SJSA1 (cell line): ENCODE measurements at places on chromosomes 3 and 15. TPM values are rescaled to one million over a fixed set of nuclear protein-coding genes. Genes with fewer than 3 reads are reported as not detected.

DNA sequence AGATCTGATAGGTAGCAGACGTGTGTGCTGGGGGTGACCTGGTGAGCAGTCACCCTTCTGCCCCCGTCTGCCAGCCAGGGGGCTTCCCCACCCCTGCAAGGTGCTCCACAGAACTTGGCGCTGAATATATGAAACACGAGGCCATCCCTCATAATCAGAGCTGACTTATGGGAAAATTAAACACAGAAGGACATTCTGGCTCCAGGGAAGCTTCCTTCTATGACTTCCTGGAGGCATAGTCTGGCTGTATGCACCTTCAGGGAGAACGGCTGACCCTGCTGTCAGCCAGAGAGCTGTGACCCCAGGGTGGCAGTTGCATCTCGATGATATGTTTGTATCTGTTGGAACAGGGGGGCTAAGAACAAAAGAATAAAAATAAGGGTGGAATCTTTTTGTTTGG, 26.6 kb upstream of the MRPS22 start:
- no peak for DNase-seq

GRCh38 chr3:37668431-37668817, 193.3 kb upstream of the CTDSPL start:
- DNase-seq, result no peak

The PLOD2 gene
- 109 and 129 TPM in 2 replicates for total RNA-seq

The RGMA gene
- 3.6 and 4.0 TPM in 2 replicates for total RNA-seq

The PPIB gene
- 504 and 670 TPM in 2 replicates for total RNA-seq

- no peak for DNase-seq
These were observed 434.2 kb downstream of the ZIC1 start for GRCh38 chr3:147843331-147843730.

DNA sequence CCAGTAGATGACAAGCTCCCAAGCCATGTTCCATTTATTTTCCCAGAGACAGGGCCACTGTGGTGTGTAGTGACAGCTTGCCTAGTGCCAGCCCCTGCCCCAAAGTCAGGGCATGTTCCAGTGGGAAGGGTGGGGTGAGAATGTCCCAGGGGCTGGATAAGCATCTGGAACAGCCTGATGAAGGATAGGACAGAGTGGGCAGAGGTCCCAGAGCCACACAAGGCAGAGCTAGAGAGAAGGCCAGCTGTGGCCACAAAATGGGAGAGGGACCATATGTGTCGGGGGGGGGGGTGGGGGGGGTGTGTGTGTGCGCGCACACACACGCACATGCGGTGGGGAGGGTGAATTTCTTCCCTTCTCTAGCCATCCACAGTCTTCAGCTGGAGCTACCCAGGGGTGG, 27.0 kb upstream of the TSPAN3 start:
- no peak for DNase-seq

The ROBO2 gene
- total RNA-seq, result not detected in 2 replicates

The SKOR1 gene
- not detected in 2 replicates for total RNA-seq

The VGLL3 gene
- total RNA-seq, result 11.3 and 17.1 TPM in 2 replicates

- no peak for DNase-seq
These were observed 146.6 kb downstream of the SERPINI1 start for GRCh38 chr3:167882057-167882667.

- peak; percentile 55 for DNase-seq
These were observed 108.0 kb downstream of the SENP2 start for GRCh38 chr3:185693985-185694653.

DNA sequence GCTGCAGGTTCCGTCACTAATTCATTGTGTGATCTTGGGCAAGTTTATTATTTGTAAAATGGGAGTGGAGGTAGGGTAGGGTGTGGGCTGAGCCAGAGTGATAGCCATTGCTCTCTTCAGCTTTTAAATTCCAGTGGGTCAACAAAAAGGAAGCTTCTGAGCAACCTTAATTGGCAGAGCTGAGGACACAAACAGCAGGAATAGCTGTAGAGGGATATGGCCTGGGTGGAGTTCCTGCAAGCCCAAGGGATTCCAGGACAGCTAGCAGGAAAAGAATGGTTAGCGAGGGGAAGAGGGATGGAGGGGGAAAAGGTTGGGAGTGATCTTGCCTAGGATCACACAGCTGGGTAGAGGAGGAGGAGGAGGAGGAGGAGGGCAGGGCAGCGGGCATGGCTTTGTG, 11.4 kb downstream of the CCK start:
- DNase-seq, result no peak

DNA sequence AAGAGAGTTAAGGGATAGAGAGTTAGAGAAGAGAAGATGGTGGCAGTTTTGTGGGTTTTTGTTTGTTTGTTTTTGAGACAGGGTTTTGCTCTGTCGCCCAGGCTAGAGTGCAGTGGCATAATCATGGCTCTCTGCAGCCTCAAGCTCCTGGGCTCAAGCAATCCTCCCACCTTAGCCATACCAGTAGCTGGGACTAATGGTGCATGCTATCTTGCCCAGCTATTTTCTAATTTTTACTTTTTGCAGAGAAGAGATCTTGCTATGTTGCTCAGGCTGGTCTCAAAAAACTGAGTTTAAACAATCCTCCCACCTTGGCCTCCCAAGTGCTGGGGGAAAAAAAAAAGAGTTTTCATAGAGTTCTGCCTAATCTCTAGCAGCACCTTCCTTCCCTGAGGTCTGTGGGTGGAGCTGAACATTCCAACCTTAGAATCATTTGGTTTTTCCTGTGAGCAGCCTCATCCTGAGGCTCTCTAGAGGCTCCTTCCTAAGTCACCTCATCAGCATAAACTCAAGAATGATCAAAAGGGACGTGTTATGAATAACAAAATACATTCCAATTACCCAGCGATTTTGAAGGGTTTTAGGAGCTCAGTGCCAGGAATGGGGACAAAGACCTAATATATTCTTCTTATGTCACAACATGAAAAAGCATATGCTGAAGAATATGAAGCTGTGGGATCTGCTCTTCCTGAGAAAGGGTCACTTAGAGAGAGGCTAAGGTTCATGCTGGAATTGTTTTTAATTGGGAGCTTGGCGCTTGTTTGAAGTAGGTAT, 180.6 kb downstream of the LSAMP start:
- DNase-seq, result no peak

DNA sequence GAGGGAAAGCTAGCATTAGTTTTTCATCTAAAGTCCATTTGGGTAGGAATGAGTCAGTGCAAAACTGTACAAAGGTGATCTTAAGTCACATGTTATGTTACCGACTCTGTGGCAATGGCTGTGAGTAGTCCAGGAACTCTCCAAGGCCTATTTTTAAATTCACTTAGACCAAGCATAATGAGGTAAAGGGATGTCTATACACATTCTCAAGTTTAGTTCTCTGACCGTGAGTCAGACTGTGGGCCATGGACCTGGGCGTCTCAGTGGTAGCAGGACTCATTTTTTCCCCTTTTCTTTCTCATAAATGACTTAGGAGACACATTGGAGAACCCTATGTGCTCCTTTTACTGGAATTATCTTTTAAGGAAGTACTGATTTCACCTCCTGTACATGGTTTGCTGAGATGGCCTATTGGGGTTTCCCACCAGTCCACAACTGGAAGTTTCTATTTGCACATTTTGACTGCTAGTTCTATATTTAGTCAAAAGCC, 488.7 kb upstream of the TPRG1 start:
- no peak for DNase-seq

GRCh38 chr15:46126581-46126980, 491.8 kb downstream of the SQOR start:
- no peak for DNase-seq

GRCh38 chr15:46671336-46671735, 1036.5 kb downstream of the SQOR start:
- no peak for DNase-seq

DNA sequence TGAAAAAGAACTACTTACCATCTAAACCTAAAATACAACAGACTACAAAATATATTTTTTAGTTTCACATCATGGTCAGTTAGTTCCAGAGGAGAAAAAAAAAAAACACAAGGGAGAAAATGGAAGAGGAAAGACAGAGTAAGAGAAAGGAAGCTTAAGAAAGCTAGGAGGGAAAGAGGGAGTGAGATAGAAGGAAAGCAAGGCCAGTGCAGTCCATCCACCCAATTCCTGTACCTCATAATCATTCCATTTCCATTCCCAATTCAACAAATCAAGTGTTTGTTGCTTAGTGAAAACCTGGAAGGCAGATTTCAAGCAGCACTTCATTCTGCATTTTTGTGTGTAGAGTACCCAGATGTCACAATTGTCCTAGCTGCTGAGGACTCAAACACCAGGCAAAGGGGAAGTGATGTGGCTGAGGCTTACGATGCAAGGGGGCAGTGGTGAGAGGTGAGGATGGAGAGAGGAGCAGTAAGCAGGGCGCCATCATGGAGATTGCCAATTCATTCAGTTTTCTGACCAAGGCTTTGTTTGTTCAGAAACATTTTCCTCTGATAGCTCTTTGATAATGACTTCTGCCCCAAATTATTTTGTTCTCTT, 83.6 kb upstream of the GSK3B start:
- DNase-seq, result no peak

- peak; percentile 39 for DNase-seq
These were observed 255.6 kb downstream of the ZNF621 start for GRCh38 chr3:40780291-40780924.

GRCh38 chr15:60745469-60746061, 266.6 kb upstream of the ICE2 start:
- no peak for DNase-seq

GRCh38 chr3:120622870-120623726, 27.0 kb downstream of the NDUFB4 start:
- peak; percentile 61 for DNase-seq

DNA sequence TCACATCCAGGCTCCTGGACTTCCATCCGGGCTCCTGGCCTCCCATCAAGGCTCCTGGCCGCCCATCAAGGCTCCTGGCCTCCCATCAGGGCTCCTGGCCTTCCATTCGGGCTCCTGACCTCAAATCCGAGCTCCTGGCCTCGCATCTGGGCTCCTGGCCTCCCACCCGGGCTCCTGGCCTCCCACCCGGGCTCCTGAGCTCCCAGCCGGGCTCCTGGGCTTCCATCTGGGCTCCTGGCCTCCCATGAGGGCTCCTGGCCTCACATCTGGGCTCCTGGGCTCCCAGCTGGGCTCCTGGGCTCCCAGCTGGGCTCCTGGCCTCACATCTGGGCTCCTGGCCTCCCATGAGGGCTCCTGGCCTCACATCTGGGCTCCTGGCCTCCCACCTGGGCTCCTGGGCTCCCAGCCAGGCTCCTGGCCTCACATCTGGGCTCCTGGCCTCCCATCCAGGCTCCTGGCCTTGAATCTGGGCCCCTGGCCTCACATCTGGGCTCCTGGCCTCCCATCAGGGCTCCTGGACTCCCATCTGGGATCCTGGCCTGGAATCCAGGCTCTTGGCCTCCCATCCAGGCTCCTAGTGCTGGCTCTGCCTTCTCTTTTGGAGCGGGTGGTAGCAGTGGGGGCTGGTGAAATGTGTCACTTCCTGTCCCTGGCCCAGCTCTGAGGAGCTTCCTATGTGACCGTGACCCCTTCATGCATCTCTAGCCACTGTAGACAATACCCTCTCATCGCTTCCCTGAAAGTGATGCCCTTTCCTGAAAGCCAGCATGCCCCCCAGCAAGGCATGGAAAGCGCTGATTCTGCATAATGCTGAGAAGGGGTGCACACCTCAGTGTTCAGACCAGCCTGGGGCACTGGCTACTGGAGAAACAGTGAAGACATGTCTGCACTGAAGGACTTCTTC, 62.7 kb upstream of the BLM start:
- DNase-seq, result peak; percentile 27

DNA sequence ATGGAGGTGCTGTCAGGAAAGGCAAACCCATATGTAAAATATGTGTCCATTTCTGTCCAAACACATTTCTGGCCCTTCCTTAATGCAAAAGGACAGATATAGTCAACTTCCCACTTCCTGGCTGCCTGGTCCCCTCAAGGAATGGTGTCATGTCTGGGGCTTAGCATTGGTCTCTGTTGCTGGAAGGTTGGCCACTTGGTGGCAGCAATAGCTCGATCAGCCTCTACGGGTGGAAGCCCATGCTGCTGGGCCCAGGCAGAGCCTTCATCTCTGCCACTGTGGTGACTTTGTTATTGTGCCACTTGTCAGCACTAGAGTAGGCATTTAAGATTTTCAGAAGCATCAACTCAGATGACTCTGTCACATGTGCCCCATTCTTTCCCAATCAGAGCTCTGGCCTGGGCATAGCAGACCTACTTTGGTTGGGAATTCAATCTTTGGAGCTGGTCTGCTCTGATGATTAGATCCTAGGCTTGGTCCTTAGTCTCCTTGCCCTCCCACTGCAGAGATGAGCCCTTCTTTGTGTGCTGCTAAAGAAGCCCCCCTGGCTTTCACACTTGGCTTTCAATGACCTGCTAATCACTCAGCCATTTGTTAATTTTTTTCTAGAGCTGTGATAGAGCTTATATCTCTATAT, 51.0 kb upstream of the SPSB4 start:
- no peak for DNase-seq

DNA sequence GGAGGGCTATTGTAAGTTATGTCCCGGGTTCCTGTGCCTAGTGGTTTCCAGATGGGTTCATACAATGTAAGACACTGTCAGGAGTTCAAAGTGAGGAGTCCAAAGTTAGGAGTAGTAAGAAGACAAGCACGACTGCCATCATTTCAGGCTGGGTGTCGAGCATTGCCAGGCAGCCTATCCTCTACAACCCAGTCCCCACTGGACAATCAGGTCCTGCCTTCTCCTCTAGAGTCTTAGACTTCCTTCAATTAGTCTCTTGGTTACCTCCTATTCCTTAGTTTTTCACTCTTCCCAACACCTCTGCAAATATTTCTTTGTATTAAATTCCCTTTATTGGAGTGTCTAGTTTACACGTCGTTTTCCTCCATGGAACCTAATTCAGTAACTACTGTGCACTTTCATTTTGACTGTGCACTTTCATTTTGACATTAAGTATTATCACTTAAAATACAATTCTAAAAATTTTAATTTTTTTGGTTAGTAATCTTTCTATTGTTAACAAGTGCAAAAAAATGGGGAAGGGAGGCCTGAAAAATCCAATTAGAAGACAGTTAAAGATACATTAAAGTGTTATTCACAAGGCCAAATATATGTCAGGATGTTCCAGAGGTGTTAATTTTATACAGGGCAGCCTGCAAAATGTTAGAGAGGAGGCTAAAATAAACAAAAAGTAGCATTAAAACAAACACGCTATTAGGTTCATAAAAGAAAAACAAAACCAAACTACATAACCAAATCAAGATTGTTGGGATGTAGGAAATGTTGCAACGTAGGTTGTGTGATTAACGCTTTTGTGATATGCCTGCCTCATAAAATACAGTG, 155.3 kb downstream of the TBL1XR1 start:
- DNase-seq, result no peak

The TRIM59 gene
- 99.9 and 119 TPM in 2 replicates for total RNA-seq

The PDE8A gene
- 27.4 and 36.6 TPM in 2 replicates for total RNA-seq

GRCh38 chr3:56868706-56869105, 67.0 kb upstream of the ARHGEF3 start:
- no peak for DNase-seq

The SEMA3G gene
- total RNA-seq, result 0.13 TPM in 1 of 2 replicates, not detected in the other

The GMPPB gene
- total RNA-seq, result 26.5 and 32.2 TPM in 2 replicates

The C2CD4A gene
- total RNA-seq, result not detected in 2 replicates

DNA sequence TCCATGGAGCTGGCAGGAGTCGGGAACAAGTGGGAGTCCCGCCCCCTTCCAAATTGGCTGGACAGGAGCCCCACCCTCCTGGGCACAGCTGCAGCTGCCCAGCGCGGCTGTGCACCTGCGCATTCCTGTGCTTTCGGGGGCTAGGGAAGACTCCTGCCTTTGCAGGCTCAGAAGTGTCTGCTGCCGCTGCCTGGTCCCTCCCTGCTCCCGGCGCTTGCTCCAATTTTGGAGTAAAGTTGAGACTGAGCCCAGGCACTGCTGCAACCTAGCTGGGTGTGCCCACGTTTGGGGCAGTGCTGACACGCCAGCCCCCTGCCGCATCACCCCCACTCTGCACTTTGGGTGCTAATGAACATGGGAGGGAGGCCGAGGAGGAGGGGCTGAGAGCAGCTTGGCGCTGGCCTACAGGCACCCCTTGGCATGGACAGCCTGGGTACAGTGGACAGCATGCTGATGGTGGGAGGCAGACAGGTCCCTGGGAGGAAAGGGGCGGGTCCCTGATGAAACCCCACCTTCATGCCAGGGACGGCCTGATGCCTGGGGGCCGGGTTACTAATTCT, 399.2 kb upstream of the CNTN4 start:
- no peak for DNase-seq
